H54 (cell line): ENCODE measurements at places on chromosomes 6 and 20.

GRCh38 chr20:14707026-14707680 lies 369.7 kb upstream of the FLRT3 start:
- no peak for DNase-seq

- peak; percentile 26 for DNase-seq
Measured at GRCh38 chr6:139732451-139732850, 358.0 kb upstream of the CITED2 start.

GRCh38 chr6:22006795-22007194 lies 290.0 kb downstream of the PRL start:
- DNase-seq = no peak

GRCh38 chr6:75493400-75494064 lies at the start of gene FILIP1:
TSS of gene FILIP1 (minus strand) at chr6:75493800. CDS start at chr6:75414972, 78,828 bp downstream.
- DNase-seq = no peak

DNA sequence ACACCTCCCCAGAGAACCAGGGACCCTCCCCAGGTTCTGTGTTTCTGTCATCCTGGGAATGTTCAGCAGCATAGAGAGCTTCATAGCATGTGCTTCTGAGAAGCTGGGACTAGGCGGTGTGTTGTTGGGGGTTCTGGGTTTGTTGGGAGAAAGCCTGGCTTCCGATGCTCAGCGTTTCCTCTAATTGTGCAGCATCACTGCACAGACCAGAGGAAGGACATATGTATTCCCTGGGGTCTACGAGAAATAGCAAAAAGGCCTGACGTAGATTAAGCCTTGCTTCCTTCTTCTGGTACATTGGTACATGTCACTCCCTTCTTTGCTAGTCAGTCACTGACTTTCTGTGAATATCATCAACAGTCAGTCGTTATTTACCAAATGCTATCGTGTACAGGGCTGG lies 96.9 kb upstream of the SGK1 start:
- no peak for DNase-seq

- DNase-seq = no peak
Measured at GRCh38 chr20:31715766-31716165, 6.9 kb downstream of the BCL2L1 start.
